ENCODE measurements at places on chromosomes 2 and 18. TPM values are rescaled to one million over a fixed set of nuclear protein-coding genes. Genes with fewer than 3 reads are reported as not detected.
A peak's percentile ranks its signal among the peaks of the same experiment; 100 is the strongest.

The NABP1 gene
- total RNA-seq: 8.2 TPM

The DSC3 gene
- total RNA-seq: 0.49 TPM

DNA sequence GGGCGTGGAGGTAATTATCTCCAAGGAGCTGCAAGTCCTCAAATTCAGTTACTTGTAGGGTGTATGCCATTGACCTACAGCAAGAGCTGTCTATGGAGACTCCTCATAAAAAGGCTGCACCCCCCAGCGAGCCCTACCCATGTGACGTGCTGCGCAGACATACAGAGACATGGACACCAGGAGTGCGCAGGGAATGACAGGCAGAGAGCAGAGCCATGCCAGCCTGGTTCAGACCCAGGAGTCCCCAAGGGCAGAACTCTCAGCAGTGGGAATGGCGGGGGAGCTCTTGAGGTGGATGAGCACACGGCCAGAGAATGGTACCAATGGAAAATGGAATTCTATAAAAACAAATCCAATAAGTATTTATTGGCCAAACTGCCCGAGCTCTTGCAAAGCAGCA, 310.1 kb downstream of the MYCN start:
- no peaks in the 10 kb centered on the region for H3K36me3 ChIP-seq
- H3K27me3 ChIP-seq: peaks cover 4% of the 10 kb centered on the region
- H3K27ac ChIP-seq: no peak overlapping the region
- no peak overlapping the region for H3K4me3 ChIP-seq
- H3K4me1 ChIP-seq: no peaks in the 10 kb centered on the region

GRCh38 chr2:210199854-210200253, 25.4 kb downstream of the ACADL start:
- no peaks in the 10 kb centered on the region for H3K27me3 ChIP-seq
- DNase-seq: no peak
- no peak overlapping the region for H3K27ac ChIP-seq
- no peak overlapping the region for H3K4me3 ChIP-seq
- no peaks in the 10 kb centered on the region for H3K4me1 ChIP-seq

DNA sequence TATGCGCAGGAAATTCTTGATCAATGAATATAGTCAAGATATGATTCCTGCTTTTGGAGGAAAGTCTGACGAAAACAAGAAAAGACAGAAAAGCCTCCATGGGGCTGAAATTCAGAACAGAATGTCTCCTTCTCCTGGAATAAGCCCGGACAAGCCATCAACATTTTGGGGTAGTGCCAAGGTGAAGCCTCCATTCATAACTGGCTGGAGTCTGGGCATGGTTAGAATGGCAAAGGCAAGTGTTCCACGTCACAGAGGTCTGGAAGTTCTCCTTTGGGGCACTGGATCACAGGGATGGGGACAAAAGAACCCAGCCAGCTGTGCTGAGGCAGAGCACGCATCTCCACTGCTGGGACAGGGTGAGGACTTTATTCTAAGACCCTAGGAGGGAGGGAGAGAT, 505.7 kb downstream of the CMPK2 start:
- H3K4me1 ChIP-seq: no peaks in the 10 kb centered on the region
- H3K27ac ChIP-seq: no peak overlapping the region
- no peak overlapping the region for H3K4me3 ChIP-seq
- H3K36me3 ChIP-seq: no peaks in the 10 kb centered on the region

DNA sequence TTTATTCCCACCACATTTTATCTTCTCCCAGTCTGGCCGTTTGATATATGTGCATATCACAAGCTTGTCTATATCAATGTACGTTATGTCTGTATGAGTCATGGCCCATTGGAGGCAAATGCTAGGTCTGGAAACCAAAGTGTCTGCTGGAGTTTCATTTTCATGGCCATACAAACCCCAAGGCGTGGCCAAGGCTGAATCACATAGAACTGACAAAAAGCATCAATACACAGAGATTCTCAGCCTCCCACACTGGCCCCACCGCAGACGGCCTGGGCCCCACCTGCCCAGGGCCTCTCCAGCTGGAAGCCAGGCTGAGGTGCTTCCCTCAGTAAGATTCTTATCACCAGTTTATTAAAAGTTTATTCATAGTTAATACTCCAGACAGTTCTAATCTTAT, 40.5 kb upstream of the SALL3 start:
- no peak overlapping the region for H3K4me3 ChIP-seq
- no peaks in the 10 kb centered on the region for H3K36me3 ChIP-seq
- H3K27ac ChIP-seq: no peak overlapping the region
- no peaks in the 10 kb centered on the region for H3K4me1 ChIP-seq
- no peak for DNase-seq
- no peaks in the 10 kb centered on the region for H3K27me3 ChIP-seq

- DNase-seq: no peak
- H3K4me1 ChIP-seq: peaks cover 15% of the 10 kb centered on the region
- H3K4me3 ChIP-seq: no peak overlapping the region
- no peaks in the 10 kb centered on the region for H3K36me3 ChIP-seq
Observed at GRCh38 chr2:110113961-110114591, 1.5 kb downstream of the MALL start.

GRCh38 chr2:219468410-219469185, 30.1 kb upstream of the GMPPA start:
- peaks cover 66% of the 10 kb centered on the region for H3K4me1 ChIP-seq
- no peaks in the 10 kb centered on the region for H3K27me3 ChIP-seq
- H3K4me3 ChIP-seq: no peak overlapping the region
- peaks cover 92% of the 10 kb centered on the region for H3K36me3 ChIP-seq
- H3K27ac ChIP-seq: peak overlapping the region; percentile 99
- no peak for DNase-seq

GRCh38 chr18:35624146-35624545, 42.6 kb downstream of the GALNT1 start:
- DNase-seq: no peak
- H3K27ac ChIP-seq: no peak overlapping the region
- no peaks in the 10 kb centered on the region for H3K36me3 ChIP-seq
- H3K27me3 ChIP-seq: no peaks in the 10 kb centered on the region
- H3K4me1 ChIP-seq: peaks cover 3% of the 10 kb centered on the region
- no peak overlapping the region for H3K4me3 ChIP-seq

DNA sequence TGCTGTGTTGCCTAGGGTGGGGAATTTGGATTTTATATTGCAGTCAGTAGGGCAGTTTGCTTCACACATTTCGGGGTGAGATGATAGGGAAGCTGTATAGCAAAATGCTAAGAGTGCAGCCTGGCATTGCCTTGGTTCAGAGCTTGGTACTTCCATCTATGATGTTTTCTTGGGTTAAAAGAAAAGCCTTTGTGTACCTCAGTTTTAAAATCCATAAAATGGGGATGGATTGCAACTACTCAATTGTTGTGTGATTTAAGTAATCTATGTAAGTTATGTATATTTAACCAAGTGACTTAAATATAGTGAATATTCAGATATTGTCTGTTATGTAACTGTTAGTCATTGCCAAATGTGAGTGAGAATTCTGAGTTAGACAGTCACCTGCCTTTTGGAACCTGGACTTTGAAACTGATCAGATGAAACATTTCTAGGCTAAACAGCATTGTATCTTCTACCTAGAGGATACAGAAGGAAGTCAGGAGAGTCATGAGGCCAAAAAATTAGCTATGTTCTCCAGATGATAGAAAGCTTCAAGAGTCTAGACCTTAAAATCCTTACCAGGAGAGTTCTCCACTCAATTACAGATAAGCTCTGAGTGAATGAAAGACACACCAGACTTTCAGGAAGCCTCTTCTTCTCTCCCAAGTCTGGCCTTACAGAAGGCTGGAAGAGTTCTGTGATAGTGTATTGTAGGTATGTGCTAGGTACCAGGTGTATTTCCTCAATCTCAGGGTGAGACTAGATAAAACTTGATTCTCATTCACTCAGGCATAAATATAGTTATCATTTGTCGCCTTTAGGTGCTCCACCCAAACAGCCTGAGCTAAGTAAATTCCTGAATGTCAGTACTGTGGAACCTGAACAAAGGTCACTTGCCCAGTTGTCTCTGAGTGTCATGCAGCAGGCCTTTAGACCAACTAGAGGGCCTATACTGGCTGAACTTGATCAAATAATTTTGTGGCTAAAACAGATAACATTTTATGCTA, 7.5 kb downstream of the RIOK3 start:
- H3K27me3 ChIP-seq: no peaks in the 10 kb centered on the region
- no peak for DNase-seq
- H3K4me1 ChIP-seq: peaks cover 54% of the 10 kb centered on the region
- H3K27ac ChIP-seq: no peak overlapping the region

GRCh38 chr18:22813648-22814328, 119.3 kb upstream of the RBBP8 start:
- H3K4me3 ChIP-seq: no peak overlapping the region
- H3K27me3 ChIP-seq: no peaks in the 10 kb centered on the region
- DNase-seq: no peak
- no peaks in the 10 kb centered on the region for H3K36me3 ChIP-seq

DNA sequence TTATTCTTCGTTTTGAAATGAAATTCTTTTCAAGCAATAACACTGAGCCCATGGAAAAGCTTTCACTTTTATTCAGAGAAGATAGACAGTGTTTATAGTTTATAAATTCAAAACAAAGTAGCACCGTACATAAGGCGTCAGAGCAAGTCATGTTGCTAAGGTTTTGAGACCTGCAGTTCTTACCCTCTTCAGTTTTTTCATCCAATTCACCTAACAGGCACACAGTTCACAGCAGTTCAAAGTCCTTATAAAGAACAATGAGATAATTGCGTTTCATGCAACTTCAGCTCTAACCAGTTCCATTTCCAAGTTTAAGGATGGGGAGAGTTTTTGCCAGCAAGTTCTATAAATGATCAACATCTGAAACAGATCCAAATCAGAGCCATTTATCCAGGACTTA, 96.7 kb downstream of the ARHGAP15 start:
- no peaks in the 10 kb centered on the region for H3K36me3 ChIP-seq
- H3K27ac ChIP-seq: no peak overlapping the region
- H3K4me1 ChIP-seq: no peaks in the 10 kb centered on the region
- no peaks in the 10 kb centered on the region for H3K27me3 ChIP-seq
- H3K4me3 ChIP-seq: no peak overlapping the region
- no peak for DNase-seq

DNA sequence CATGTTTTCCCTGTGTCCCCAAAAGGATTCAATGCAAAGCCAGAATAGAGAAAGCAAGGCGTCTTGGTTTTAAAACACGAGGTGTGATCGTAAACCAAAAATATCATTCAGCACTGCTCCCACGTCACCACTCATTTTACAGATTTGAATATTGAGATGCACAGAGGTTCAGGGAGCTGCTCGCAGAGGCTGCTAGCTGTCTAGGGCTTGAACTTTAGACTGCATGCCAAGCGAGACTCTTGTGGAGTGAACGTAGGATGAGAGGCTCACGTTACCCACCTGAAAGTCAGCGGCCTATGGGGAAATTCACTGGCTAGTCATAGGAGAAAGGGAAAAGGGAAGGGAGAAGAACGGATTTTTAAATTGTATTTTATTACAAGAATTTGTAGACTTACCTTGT, 130.1 kb downstream of the MBP start:
- no peak overlapping the region for H3K4me3 ChIP-seq
- no peak for DNase-seq
- peaks cover 5% of the 10 kb centered on the region for H3K4me1 ChIP-seq
- no peaks in the 10 kb centered on the region for H3K27me3 ChIP-seq
- H3K27ac ChIP-seq: no peak overlapping the region

Data from sigmoid colon (tissue), 7 donors.